ENCODE measurements at places on chromosomes 5 and 9.

DNA sequence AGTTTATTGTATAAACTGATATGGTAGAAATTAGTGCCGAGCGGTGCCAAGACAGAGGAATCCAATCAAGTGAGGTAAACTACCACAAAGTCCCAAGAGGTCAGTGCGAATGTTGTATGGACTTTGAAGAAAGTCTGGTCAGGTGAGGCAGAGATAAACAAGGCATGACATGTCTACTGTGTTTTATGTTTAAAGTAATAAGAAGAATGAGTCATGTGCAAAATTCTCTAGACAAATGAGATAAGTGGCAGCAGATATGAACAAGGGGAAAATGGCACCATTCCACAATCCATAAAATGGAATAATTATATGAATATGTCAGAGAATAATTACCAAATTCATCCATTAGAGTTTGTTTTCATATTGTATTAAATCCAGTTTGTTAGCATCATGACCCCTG, 364.1 kb upstream of the CCNH start:
- DNase-seq = no peak

DNA sequence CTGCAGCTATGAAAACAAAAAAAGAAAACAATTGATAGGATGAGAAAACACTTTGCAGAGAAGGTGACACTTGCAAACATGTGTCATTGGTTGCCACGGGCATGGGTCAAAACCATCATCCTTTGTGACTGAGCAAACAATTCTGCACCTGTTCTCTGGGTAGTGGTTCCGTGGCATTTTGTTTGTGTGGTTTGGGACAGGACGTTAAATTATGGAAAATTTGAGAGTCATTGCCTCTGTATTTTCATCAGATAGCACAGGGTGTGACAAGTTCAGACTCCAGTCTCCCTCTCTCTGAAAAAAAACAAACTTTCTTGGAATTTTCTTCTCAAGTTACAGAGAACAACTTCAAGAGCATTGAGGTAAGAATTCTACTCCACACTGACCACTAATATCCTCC, 113.4 kb upstream of the HMHB1 start:
- DNase-seq = no peak

- DNase-seq = no peak
These were observed 1.5 kb upstream of the FXN start for GRCh38 chr9:69034071-69034470.

DNA sequence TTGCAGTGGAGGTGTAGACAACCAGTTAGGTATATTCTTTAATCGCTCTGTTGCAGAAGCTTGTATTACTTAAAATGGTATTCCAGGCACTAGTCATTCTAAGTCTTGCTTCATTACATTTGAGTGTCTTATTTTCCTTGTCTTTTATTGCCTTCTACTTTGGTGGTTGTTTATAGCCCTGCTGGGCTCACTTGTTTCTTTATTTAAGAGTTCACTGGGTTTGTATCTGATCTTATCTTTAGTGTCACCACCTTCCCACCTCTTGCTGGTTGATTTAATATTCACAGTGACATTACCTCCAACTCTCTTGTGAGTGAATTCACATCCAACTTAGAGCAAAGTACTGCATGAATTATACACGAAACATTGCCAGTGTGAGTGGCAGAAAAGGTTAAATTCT, 83.6 kb upstream of the BNC2 start:
- DNase-seq = no peak

- no peak for DNase-seq
These were observed 13.5 kb upstream of the NDFIP1 start for GRCh38 chr5:142095035-142095434.

- no peak for DNase-seq
These were observed 5.3 kb upstream of the BARHL1 start for GRCh38 chr9:132577119-132577518.

GRCh38 chr5:152987131-152987530, 503.3 kb upstream of the GRIA1 start:
- DNase-seq = no peak

GRCh38 chr5:867300-867870, 16.6 kb upstream of the ZDHHC11 start:
- DNase-seq = no peak

GRCh38 chr5:67182301-67182790, 14.3 kb downstream of the CD180 start:
- DNase-seq = no peak

GRCh38 chr9:89869793-89870580, 265.2 kb downstream of the GADD45G start:
- no peak for DNase-seq

GRCh38 chr9:94771096-94771495, 44.6 kb downstream of the AOPEP start:
- no peak for DNase-seq

GRCh38 chr5:81068063-81068462, 107.9 kb downstream of the RASGRF2 start:
- no peak for DNase-seq

DNA sequence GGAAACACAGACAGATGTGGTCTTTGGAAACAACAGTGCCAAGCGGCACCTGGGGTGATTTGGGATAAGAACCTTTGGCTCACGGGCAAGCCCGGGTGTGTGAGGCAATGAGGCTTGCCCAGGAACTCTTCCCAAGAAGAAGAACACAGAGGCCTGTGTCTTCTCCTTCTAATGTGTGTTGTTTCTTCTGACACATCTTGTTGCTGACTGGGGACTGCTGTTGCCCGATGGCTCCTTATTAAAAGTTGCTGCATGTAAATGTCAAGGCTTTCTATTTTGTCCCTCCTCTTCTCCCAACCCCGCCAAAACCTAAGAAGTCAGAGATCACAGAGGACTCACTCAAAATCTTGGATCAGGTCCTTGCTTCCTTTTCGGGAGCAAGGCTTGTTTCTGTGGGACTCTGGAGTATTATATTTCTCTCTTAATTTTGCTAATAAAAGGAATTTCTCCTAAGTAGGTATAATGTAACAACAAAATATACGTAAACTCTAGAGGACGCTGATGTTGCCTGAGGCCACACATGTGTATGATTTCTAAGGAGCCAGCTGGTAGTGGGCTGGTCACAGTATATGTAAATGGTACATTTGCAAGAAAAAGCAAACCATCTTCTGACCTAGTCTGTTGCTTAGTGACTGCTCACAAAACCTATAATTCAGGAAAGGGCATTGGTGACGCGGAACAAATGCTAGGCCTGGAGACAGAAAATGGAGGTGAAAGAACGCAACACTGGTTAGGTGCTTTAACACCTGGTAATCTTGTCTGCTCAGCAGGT, 232.5 kb downstream of the GADD45G start:
- DNase-seq = no peak

- no peak for DNase-seq
These were observed 26.9 kb upstream of the OLFM1 start for GRCh38 chr9:135060461-135061116.

GRCh38 chr9:130939405-130940026, 469 bp upstream of the FIBCD1 start:
- DNase-seq = no peak

- no peak for DNase-seq
These were observed 6.6 kb upstream of the ARSI start for GRCh38 chr5:150309101-150309885.

DNA sequence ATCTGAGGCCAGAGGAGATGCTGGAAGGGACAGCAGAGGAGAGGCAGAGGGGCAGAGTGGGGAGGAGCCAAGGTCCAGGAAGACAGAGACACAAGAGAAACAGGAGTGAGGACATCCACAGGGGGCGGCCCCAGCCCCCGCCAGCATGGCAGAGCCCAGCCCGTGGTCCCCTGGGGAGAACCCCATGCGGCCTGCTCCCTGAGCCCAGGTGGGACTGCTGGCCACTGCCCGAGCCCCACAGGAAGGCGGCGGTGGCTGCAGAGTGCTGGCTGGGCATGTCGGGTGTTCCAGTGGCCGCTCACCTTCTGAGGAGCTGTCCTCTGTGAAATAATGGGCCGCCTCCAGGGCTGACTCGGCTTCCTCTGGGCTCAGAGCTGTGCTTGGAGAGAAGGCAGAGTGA, 8.9 kb upstream of the MRNIP start:
- DNase-seq = no peak

DNA sequence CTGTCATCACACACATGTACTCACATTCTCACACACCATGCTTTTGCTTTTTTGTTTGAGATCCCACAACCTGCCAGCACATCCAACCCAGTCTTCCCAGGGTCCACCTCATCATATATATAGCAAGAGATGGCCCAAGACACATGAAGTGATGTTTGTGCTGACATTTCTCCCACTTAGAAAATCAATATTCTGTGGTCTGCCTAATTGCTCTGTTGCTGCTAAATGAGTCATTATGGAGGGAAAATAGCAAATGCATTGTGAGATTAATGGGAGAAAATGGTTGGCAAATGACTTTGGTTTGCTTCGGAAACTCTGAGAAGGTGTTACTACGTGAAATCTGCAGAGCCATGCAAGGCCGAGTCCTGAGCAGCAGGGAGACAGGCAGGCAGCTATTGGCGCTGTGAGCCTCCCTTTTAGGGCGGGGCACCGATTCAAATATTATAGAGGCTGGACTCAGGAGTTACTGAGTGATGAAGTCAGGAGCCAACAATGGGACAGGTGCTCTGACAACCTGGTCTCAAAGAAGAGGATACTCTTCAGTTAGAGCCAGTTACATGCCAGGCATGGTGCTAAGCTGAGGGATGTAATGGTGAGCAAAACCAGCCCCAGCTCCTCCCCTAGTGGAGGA, 62.8 kb downstream of the DAB2IP start:
- DNase-seq = no peak

DNA sequence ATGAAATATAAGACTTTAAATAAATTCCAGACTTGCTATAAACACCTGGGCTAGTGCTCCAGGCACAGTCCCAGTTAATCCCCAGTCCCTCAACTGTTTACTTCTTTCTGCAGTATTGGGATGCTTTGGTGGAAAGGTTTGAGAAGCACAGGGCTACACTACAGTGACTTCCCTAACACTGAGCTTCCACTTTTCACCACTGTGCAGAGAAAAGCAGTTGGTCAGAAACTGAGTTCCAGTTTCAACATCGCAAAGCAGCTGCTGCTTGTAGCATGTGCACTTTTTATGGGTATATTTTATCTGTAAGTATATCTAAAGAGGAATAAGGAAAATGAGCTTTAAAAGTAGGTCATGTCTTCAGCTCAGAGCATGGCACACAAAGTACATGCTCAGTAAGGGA, 339.7 kb downstream of the NTRK2 start:
- peak; percentile 4 for DNase-seq

- no peak for DNase-seq
These were observed 56.6 kb downstream of the CAMSAP1 start for GRCh38 chr9:135850737-135851136.

DNA sequence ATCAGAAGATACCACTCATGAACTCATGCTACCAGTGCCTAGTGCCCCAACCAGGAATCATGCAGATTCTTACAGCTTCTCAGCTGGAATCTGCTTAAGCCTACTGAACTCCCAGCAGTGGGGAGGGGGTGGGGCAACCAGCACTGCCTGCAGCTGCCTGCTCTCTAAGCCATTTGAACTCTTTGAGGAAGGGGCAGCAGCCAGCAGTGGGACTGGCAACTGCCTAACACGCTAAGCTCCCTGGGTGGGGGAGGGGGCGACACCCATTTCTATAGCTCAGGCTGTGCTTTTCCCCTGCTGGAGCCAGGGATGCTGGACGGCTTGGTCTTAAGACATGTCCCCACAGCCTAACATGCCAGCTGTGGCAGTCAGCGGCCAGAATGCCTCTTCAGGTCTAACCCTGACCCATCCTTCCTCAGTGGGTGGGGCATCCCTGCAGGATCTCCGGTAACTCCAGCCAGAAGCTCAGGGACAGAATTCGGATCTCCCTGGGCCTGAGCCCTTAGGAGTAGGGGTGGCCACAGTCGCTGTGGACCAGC, 889.7 kb downstream of the CDH9 start:
- no peak for DNase-seq
